ENCODE measurements at places on chromosomes 13 and 19.

- no peak for ATAC-seq
Observed at GRCh38 chr13:85976242-85976641, 177.0 kb upstream of the SLITRK6 start.

GRCh38 chr13:97224544-97225300 is 2.6 kb downstream of the MBNL2 start:
- no peak for ATAC-seq

DNA sequence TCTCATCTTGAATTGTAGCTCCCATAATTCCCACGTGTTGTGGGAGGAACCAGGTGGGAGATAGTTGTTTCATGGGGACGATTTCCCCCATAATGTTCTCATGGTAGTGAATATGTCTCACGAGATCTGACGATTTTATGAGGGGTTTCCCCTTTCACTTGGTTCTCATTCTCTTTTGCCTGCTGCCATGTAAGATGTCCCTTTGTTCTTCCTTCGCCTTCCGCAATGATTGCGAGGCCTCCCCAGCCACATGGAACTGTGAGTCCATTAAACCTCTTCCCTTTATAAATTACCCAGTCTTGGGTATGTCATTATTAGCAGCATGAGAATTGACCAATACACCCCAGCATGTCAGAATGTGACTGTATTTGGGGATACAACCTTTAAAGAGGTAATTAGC is 3.9 kb upstream of the FPR1 start:
- ATAC-seq = no peak

GRCh38 chr13:112995395-112996191 is 26.6 kb downstream of the MCF2L start:
- ATAC-seq = no peak

DNA sequence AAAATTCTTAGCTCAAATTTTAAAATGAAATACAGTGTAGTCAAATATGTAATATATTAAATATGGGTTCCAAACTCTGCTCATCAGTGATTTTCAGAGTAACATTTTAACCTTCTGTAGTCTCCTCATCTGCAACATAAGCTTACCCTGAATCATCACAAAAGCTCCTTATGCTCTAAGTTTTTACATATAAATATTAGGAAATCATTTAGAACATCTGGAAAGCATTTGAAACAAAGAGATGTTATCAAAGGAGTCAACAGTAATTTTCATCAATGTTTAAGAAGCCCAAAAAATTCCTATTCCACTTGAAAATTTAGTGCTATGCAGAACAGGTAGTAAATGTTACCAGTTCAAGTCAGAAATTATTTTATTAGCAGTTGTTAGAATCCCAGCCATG is 224.7 kb downstream of the DCT start:
- ATAC-seq = no peak

- no peak for ATAC-seq
Observed at GRCh38 chr13:112059457-112060281, 7.3 kb upstream of the SOX1 start.

- ATAC-seq = peak; percentile 82
Observed at GRCh38 chr13:101648766-101649487, 196.5 kb downstream of the ITGBL1 start.

DNA sequence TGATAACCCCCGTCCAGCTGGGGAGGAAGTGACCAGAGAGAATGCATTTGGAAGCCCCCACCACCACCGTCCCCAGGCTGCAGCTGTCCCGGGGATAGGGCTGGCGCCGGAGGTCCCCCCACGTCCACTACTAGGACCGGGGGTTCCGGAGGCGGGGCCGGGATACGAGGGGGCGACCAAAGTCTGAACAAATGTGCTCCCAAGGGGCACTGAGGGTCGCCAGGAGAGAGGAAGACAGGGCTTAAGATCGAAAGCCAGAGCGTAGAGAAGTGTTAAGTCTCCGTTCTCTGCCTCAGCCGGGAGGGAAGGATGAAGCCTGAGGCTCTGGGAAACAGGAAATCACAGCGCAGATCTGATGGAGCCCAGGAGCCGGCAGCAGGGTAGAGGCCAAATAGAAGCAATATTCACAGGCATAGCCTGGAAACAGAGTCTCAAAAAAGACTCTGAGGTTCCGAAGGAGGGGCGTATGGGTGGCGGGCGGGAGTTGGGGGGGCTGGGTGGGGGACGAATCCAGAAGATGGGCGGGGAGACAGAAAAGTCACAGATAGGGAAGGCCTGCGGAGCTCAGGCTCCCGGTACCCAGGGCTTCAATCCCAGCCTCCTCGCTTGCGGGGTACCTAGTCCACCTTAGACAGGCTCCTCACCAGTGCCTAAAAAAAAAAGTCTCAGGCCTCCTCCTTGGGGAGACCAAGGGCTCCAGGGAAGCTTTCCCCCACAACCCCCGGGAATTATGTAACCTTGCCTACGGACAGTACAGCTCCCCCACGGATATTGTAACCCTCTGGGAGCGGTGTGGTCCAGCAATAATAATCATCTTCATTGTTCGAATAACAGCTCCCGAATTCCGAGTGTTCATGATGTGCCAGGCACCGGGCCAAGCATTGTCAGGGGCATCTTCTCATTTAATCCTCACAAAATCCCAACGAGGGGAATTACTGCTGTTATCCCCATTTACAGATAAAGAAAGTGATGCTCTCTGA is 1.1 kb upstream of the ERF start:
- no peak for ATAC-seq

DNA sequence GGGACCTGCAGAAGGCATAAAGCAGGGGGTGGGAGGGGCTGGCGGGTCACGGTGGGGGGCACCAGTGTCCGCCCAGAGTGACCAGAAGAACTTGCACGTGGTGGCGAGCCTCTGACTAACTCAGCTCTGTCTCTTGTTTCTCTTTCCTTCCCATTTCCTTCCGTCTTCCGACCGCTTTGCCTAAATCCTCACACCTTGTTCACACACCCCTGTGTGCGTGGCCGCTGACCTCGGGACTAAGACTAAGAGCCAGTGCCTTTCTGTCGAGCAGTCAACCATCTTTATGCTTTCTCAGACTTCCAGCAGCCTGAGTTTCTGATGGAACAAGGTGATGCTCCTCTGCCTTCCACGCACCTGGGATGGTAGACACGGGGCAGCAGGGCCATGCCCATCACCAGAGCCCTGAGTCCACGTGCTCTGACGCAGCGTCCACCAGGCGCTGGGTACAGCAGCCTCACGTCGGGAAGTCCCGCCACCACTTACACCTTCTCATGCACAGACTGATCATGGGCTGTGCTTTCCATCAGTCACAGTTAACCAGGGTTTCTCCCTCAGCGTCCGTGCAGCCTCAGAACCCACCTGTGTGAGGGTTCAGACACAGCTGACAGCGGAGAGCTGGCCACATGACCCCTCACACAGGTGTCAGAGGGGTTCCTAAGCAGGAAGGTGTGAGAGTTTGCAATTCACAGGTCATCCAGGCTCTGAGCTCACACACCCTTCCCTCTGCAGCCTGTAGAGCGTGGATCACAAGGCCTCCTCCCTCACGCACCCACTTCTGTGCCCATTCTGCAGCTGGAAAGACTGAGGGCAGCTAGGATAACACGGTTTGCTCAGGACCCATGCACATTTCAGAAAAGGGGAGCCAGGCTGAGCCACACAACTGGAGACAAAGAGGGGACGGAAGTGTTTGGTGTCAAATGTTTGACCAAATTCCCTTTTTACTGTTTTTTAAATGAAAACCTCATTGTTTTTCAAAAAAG is 90.7 kb upstream of the MCF2L start:
- ATAC-seq = no peak

- no peak for ATAC-seq
Observed at GRCh38 chr13:109877809-109878208, 91.4 kb upstream of the IRS2 start.

DNA sequence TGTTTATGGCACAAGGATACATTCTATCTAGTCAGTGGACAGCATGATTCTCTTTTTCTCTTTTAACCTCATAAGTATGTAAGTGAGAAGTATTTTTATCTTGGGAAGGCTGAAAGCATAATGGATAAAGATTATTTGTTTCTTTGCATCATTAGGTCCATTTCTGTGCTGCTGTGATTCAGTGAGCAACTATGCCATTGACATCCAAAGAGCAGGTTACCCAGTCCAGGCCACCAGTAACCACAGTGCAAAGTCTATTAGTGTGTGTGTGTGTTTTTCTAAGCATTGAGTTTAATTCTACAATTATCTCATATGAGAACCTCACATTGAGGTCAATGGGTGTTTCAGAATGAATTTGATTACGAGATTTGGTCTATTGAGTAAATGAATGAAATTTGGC is 158.8 kb upstream of the DACH1 start:
- ATAC-seq = no peak

DNA sequence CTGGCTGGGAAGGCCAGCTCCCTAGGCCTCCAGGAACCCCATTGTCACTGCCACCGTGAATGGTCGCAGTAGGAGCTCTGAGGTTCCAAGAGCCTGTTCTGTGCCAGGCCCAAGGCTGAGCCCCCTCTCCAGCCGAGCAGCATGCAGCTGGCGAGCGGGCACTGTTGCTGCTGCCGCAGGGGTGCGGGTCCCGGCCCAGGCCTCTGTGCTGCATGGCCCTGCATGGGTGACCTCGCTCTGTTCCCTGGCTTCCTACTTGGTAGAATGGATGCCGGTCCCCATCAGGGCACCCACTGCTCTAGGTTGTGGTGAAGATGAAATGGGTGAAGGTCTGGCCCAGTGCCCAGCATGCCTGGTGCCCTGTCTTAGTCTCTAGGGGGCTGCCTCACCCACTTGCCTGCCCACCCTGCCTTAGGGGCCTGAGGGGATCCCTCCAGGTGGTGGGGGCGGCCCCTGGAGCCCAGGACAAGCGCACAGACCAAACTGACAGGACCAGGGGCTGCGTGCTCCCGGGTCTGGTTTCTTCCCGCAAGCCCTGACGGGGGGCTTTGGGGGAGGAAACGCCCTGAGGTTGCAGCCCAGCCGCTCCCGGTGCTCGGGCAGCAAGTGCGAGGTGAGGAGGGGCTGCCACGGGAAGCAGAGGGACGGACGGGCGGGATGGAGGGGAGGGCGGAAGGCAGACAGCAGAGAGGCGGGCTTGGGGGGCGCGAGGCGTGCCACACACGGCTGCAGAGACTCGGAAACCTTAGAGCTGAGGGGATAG is 8.7 kb upstream of the UQCR11 start:
- ATAC-seq = no peak

DNA sequence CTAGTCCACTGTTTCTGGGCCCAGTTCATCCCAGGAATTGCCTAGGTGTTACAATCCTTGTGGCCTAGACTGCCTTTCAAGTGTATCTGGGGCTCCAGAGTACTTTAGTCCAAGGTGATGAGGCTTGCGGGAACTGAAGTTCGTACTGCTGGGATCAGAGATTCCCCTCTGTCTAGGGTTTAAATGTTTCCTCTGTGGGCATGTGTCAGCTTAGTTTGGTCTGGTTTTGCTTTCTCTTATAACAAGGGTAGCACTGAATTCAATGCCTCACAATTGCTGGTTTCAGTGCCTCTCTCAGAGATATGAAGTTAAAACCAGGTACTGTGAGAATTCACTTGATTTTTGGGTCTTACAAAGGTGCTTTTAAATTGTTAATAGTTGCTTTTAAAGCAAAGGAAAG is 30.8 kb downstream of the RGCC start:
- ATAC-seq = no peak

- ATAC-seq = peak; percentile 56
Observed at GRCh38 chr13:108895220-108895704, 265.9 kb downstream of the MYO16 start.

DNA sequence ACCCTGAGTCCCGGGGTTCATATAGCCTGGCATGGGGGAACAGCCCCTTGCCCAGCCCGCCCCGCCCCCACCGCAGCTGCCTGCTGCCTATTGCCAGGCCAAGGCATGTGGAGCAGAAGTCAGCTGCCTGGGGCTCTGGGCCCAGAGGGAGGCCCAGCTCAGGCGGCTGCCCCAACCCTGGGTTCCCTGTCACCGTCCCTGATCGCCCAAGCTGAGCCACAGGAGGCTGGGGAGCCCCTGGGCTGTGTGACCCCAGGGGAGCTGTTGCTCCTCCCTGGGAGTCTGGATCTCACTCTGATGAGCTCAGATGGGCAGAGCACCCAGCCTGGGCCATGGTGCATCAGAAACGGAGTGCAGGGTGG is 1.4 kb downstream of the PLIN4 start:
- ATAC-seq = no peak

GRCh38 chr19:19420570-19421298 is 15.3 kb downstream of the GATAD2A start:
- ATAC-seq = peak; percentile 76

DNA sequence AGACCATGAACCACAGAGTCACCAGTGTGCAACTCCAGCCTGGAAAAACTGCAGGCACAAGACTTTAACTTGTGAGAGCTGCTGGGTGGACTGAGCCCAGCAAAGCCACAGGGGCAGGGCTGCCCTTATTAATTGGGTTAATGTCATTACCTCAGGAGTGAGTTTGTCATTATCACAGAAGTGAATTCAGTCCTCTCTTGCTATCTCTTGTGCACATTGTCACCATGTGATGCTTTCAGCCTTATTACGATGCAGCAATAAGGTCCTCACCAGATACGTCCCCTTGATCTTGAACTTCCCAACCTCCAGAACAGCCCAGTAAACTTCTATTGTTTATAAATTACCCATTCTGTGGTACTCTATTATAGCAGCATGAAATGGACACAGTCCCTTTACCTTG is 158.1 kb downstream of the LHFPL6 start:
- no peak for ATAC-seq

DNA sequence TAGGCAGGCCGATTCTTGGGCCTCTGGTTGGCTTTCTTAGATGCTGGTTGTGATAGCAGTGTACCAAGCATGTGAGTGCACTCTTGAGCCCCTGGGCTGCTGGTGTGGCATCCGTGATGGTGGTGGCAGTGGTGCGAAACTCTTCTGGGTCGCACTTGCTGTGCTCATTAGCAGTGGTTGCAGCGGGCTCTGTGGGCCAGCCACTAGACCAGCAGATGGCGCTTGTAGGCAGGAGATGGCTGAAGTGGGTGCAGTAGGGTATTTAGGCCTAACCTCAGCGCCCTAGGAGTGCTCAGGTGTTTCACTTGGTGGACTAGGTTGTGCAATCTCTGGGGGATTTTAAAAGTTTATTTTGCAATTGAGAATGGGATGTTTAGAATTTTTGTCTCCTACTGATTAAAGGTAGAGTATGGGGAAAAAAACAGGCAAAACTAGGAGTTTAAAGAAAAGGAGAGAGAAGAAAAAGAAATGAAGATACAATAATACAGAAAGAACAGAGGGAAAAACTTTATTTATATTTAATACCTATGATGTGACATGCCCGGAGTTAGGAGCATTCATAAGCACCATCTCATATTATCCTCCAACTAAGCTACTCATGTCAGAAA is 4.3 kb upstream of the ZNF17 start:
- ATAC-seq = peak; percentile 38

- no peak for ATAC-seq
Observed at GRCh38 chr19:54708781-54709180, 15.5 kb upstream of the KIR3DL3 start.

- ATAC-seq = no peak
Observed at GRCh38 chr13:62887046-62887445, 1471.4 kb upstream of the PCDH20 start.

DNA sequence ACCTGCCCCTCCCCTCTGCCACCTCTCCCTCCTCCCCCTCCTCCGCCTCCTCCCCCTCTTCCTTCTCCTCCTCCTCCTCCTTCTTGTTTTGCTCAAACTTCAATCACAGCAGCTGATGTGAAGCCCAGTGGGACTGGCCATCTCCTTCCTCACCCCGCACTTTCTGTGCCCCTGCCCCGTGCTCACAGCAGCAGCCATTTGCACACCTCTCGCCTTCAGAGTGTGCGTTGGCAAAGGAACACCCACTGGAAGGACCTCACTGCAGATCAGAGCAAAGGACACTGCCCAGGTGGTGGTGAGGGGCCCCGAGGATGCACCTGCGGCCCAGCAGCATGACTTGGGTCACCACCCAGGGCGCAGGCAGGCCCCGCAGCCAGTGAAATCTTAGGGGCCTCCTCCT is 98.8 kb downstream of the SOX1 start:
- no peak for ATAC-seq

GRCh38 chr19:29812881-29813275 is 1.1 kb downstream of the CCNE1 start:
- no peak for ATAC-seq
